ENCODE measurements at places on chromosomes 12 and 14.

DNA sequence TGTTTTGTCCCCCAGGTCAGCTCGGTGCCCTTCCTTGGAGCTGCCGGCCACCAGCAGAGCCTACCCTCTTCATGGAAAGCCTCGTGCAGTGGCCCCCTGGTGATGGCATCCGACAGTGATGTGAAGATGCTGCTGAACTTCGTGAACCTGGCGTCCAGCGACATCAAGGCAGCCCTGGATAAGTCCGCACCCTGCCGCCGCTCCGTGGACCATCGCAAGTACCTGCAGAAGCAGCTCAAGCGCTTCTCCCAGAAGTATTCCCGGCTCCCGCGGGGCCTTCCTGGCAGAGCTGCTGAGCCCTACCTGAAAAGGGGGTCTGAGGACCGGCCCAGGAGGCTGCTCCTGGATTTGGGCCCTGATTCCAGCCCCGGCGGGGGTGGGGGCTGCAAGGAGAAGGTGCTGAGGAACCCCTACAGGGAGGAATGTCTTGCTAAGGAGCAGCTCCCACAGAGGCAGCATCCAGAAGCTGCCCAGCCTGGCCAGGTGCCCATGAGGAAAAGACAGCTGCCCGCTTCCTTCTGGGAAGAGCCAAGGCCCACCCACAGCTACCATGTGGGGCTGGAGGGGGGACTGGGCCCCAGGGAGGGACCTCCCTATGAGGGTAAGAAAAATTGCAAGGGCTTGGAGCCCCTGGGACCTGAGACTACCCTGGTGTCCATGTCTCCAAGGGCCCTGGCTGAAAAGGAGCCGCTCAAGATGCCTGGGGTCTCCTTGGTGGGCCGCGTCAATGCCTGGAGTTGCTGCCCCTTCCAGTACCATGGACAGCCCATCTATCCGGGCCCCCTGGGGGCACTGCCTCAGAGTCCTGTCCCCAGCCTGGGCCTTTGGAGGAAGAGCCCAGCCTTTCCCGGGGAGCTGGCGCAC is 1.3 kb downstream of the FAM181A start:
- DNase-seq = no peak

DNA sequence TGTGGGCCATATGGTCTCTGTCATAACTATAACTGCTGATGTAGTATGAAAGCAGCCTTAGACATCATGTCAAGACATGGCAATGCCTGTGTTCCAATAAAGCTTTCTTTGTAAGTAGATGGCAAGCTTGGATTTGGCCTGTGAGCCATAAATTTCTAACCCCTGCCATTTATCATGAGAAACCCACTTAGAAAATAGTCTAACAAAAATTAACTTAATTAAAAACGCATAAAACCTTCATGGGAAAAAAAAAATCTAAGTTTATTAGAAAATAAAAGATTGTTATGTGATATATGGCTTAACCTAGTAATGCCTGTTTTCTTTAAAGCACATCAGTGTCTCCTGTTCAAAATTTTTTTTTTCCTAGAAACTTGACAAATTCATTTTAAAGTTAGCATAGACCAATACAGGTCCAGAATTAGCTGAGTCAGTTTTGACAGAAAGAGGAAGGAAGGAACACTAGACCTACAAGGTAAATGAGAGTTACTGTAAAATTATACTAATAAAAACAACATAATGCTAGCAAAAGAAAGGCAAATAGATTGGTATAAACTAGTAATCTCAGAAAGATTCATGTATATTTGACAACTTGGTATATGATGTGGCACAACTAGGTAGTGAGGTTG is 68.2 kb downstream of the USP15 start:
- DNase-seq = no peak

GRCh38 chr12:3236345-3237187 is 159.4 kb downstream of the TSPAN9 start:
- DNase-seq = no peak

DNA sequence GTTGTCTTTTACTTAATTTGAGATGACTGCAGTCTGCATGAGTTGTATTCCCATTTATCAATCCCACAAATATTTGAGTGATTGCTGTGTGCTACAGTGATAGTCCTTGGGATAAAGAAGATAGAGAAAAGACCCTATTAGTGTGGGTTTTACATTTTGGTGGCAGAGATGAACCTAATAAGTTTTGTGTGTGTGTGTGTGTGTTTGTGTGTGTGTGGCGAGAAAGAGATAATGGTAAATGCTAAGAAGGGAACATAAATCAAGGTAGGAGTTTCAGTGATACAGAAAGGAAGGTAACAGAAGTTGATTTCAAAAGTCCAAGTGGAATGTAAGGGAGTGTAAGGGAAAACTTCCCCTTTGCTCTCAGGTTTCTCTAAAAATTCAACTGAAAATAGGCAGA is 2.6 kb upstream of the DDX55 start:
- DNase-seq = no peak

DNA sequence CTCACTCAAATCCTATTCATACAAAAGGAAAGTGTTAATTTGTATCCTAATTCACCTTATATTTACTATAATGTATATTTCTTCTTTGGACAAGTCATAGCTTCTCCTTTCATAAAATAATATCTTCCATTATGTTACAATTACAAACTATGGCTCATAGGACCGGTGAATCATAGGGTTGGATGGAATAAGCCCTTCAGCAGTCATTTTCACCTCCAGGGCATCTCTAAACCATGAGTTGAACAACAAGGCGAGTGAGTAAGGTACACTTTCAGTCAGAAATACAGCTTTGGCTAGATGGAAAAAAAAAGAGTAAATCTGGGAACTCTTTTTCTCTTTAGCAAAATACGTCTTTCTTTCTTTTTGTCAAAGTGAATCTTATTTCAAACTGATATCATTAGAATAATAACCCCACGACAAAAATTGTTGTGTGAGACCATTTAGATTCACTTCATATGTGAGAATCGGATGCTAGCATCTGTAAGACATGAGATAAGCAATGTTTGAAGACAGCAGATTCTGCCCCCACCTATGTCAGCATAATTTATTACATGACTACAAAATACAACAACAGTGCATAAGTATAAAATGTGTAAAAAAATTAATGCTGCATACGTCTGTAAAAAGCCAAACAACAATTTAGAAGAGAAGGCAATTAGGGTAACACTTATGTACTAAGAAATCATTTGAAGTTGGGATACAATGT is 184.4 kb upstream of the SLC38A2 start:
- no peak for DNase-seq

DNA sequence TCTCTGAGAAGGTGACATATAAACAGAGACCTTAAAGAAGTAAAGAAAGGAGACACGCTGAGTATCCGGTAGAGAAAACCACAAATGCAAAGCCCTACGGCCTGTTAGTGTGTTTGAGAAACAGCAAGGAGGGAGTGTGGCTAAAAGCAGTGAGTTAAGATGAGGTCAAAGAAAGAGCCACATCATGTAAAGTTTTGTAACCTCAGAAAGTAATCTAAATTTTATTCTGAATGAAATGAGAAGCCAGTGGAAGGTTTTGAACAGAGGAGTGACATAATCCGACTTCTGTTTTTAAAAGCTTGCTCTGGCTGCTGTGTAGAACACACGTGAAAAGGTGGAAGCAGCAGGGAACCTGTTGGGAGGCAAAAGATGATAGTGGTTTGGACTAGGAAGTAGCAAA is 32.6 kb downstream of the PPP2R5E start:
- no peak for DNase-seq

DNA sequence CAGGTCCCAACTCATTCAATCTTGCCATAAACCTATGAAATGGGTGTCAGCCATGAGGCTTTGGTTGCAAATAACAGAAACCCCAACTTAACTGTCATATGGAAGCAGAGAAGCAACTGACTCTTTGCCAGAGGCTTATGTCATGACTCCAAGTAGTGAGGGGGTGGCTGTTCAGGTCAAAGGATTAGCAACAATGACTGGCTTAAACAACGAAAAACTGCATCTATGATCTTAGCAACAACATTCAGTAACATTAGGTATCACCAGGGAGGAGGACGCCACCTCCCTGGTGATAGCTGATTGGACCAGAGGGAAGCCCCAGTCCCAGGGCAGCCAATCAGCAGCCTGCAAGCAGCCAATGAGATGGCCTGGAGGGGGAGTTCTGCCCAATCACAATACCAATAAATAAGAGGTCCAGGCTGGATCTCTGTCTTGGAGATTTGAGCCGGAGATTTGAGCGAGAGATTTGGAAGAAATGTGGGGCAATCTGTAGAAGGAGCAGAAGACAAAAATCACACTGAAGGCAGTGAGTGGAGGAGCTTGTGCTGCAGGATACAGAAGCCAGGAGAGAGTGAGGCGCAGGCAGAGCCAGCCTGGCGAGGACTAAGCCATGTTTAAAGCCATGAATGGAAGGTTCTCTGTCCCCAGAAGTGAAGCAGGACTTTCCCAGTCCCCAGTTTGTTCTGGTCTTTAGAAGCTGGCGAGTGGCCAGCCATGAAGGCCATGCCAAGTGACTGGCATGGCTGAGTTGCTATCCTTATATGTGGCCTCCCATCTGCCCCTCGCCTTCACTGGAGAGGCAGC is 93.3 kb downstream of the CALM1 start:
- DNase-seq = no peak

DNA sequence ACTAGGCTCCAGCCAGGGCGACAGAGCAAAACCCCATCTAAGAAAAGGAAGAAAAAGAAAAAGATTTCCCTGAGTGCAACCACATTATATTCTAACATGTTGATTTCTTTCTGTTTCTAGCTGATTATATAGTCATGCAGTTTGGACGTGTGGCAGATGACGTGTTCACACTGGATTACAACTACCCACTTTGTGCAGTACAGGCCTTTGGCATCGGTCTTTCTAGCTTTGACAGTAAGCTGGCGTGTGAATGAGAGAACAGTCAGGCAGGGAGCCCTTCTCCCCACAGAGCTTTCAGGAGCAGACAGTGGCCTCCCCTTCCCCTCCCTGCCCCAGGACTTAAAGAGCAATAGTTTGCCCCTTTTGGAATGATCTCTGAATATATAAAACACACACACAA is 20.0 kb upstream of the TEAD4 start:
- DNase-seq = no peak

GRCh38 chr12:77047341-77048109 is 17.8 kb downstream of the E2F7 start:
- DNase-seq = no peak

DNA sequence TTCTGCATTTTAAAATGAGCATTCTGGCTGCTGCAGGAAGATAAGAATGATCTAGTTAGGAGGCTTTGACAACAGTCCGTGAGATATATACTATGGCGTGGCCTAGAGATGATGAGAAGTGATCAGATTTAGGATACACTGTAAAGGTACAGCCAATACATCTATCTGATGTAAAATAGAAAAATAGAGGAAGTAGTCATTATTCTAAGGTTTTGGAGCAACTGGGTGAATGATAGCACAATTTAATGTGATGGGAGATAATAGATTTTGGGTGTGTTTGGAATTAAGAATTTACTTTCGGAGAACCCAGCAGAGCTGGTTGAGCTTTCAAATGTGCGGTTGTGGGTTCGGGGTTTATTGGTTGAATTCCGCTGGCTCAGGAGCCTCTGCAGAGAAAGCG is at the start of gene ANP32D:
TSS of gene ANP32D (plus strand) at position 301 of the 400 bp plus-strand sequence. CDS start 106 bp downstream, outside the sequence.
- DNase-seq = no peak
